CD4-positive, alpha-beta T cell treated with Interleukin-15 for 4 hours (primary cell): ENCODE measurements at places on chromosomes 6 and 20.

GRCh38 chr6:161496941-161497340 is 223.1 kb upstream of the AGPAT4 start:
- DNase-seq = no peak

DNA sequence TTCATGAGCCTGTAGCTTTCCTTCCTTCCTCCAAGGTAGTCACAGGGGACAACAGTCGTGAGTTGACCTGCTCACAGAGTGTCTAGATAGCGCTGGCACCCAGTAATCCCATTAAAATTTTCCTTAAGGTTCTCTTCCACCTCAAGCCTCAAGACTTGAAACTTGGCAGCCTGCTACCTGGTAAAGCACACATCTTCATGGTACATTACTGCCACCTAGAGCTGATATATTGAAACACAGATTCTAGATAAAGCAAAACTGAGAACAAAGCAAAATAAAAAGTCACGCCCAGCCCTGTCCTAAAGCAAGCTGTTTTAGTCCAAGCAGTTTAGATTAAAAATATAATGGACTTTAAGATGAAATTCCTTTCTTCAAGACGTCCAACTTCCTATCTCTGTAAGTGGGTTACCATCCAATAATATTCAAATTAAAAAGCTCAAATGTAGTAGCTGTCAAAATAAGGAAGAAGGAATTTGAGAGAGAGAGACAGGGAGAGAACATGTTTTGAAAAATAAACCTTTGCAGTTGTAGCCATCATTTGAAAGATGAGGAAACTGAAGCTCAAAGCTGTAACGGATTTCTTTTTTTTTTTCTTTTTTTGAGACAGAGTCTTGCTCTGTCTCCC is 50.7 kb upstream of the CD83 start:
- peak; percentile 63 for DNase-seq

- DNase-seq = no peak
Measured at GRCh38 chr20:19026121-19026878, 186.1 kb upstream of the SLC24A3 start.

GRCh38 chr20:45835329-45835765 is 1.7 kb downstream of the SNX21 start:
- DNase-seq = no peak

GRCh38 chr6:56713254-56713672 is 70.6 kb upstream of the DST start:
- DNase-seq = no peak

- no peak for DNase-seq
Measured at GRCh38 chr6:74573613-74574012, 632.2 kb downstream of the COL12A1 start.

DNA sequence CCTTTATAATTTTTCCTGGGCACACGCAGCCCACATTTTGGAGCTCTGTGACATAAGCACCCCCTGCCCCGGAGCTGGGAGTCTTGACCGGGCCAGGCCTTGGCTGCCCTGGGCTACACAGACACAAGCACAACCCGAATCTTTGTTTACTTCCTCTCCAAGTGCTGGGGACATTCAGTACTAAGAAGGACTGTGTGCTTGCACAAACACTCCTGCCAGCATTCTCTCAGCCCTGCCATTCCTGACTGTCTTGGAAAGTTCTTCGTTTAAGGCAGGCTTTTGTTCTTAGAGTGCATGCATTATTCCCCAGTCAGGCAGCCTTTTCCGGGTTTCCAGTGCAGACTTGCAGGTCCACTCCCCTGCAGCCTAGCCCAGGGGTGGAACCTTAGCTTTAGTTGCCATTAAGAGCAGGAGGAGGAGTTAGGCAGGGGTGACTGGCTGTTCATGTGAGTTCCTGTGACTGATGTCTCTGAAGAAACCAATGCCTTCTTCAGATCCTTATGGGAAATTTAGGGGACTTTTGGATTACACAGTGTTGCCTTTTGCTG is 28.6 kb downstream of the FOXO3 start:
- no peak for DNase-seq

- DNase-seq = no peak
Measured at GRCh38 chr20:50904067-50904570, 27.1 kb downstream of the ADNP start.

GRCh38 chr6:158571826-158572652 is 12.1 kb downstream of the TMEM181 start:
- no peak for DNase-seq

DNA sequence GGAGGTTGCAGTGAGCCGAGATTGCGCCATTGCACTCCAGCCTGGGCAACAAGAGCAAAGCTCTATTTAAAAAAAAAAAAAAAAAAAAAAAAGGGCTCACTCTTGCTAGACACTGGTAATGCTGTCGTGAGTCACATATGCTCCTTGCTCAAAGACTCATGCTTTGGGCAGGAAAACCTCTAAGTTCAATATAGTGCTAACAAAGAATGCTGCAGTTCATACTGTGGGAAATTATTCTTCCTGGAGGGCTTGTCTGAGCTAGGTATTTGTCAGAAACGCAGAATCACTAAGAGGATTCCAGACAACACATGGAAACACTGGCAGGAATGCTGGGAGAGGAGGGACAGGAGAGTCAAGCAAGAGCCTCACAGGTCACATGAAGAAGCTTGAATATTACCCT is 2.3 kb upstream of the LYRM2 start:
- DNase-seq = no peak

GRCh38 chr20:34045294-34045693 is 51.6 kb downstream of the RALY start:
- no peak for DNase-seq

- DNase-seq = no peak
Measured at GRCh38 chr6:96469312-96469711, 52.3 kb upstream of the UFL1 start.

DNA sequence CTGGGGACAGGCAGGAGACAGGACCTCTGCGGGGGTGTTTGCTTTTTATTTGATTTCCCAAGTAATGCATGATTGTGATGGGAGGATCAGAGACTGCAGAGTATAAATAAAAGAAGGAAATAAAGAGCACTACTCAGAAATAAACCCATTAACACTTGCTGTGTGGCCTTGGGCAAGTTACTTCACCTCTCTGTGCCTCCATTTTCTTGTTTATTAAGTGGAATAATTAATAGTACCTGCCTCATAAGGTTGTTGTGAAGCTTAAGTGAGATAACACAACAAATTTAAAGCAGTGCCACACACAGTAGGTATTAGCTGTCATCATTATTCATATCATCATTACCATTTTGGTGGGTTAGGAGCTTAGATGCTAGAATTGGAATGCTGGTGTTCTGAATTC is 8.1 kb downstream of the CEBPB start:
- DNase-seq = no peak

- peak; percentile 22 for DNase-seq
Measured at GRCh38 chr6:6057442-6058053, 50.8 kb upstream of the NRN1 start.

GRCh38 chr20:10423735-10424134 is 10.3 kb downstream of the MKKS start:
- no peak for DNase-seq

- DNase-seq = peak; percentile 87
Measured at GRCh38 chr6:36912586-36912985, 26.8 kb downstream of the C6orf89 start.

DNA sequence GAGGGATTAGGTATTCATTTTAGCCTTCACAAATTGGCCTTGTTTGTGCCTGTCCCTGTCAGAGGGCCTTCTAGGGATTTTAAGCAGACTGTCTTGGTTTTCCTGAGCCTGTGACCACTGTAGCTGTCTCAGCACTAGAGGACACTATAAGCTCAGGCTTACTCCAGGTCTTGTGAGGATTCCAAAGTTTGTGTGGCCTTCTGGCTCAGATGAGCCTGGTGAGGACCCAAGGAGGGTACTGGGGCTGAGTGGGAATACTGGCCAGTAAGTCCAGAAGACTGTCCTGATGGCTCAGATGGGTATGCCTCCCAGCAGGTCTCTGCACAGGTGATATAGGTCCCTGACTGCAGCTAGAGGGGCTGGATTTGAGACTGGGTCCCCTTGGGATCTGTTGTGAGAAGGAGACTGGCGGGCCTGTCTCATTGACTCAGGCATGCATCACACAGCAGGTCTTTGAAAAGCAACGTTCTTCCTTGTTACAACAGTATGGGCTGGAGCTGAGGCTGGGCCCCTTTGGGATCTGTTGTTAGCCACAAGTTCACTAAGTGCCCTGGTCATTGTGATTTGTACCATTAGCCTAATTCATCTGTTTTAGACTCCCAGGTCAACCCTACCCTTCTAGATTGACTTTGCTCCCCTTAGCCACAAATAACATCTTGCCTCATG is 26.3 kb upstream of the TFB1M start:
- no peak for DNase-seq

DNA sequence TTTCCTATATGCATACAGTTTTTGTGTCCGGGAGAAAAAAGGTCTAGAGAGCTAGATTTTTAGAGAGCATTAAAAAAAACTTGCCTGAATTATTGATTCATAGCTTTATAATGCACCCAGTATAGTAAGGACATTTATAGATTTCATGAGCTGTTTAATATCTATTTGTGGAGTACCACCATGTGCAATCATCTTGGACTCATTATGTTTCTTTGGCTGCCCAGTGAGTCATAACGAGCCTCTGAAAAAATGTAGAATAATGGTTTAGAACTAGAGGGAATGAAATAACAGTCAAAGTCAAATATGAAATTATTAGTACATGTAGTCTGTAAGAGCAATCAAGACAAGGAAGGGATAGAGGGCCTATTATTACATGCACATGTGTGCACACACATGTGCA is 350.0 kb downstream of the CD83 start:
- DNase-seq = no peak

DNA sequence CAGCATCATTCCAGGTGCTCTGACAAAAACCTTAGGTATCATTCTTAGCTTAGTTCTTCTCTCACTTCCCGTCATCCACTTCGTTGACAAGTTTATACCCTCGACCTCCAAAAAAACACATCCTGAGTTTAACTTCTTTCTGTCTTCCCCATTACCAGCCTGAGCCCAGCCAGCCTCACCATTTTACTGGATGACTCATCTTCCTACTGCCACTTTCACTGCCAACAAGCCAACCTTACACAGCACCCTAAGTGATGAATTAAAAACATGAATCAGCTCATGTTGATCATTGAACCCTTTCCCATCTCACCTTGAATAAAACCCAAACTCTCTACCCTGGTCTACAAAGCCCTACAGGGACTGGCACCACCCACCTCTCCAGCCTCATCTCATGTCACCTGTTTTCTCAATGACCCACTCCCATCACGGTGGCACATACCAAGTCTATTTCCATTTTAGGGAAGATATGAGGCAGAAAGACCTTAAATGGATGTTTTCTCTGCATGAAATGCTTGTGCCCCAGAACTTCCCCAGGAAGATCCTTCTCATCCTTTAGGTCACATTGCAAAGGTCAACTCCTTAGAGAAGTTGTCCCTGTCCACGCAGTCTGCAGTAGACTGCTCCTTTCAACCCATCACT is 9.9 kb upstream of the UST start:
- DNase-seq = no peak

GRCh38 chr6:47366335-47366890 is 56.7 kb upstream of the TNFRSF21 start:
- no peak for DNase-seq

DNA sequence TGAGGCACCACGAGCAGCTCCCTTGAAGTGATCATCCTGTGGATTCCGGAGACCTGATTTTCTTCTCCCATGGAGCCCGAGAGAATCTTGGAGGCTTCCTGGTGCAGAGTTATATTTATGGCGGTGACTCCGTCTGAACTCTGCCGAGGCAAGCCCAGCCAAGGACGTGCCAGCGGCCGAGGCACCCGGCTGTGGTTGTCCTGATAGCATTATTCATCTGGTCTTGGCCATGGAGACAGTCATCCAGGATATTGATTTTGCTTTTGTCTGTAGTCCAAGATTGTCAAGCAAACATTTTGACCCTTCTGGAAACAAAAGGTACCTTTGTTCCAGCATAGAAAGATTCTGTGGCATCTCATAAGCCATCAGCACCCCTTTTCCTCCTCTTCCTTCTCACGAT is 163.3 kb downstream of the SCML4 start:
- DNase-seq = no peak

- no peak for DNase-seq
Measured at GRCh38 chr20:47982574-47983360, 197.5 kb upstream of the SULF2 start.

GRCh38 chr6:133814238-133814637 is 74.7 kb upstream of the TCF21 start:
- DNase-seq = no peak

DNA sequence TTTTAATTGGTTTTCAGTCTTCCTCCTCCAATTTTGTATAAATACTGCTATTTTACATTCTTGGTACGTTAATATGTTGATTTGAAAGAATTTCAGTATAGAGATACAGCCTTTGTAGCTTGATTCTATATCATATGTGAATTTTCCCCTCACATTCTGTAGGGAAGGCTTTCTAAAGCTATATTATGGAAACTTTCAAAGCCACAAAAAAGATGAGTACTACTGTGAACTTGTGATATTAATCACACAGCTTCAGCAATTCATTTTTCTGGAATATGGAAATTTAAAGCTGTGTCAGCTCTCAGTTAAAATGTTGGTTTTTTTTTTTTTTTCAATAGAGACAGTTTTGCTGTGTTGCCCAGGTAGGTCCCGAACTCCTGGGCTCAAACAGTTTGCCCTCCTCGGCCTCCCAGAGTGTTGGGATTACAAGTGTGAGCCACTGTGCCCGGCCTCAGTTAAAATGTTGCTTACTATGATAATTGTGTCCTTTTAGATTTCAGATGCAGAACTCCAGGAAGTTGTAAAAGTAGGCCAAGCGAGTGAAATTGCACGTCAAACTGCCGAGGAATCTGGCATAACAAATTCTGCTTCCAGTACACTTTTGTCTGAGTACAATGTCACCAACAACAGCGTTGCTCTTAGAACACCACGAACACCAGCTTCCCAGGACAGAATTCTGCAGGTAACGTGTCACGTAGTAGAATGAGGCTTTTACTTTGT is 20.6 kb downstream of the CDC5L start:
- DNase-seq = no peak

GRCh38 chr6:54191461-54191860 is 80.2 kb downstream of the MLIP start:
- no peak for DNase-seq

GRCh38 chr6:147700436-147701209 is 192.1 kb downstream of the SAMD5 start:
- no peak for DNase-seq

DNA sequence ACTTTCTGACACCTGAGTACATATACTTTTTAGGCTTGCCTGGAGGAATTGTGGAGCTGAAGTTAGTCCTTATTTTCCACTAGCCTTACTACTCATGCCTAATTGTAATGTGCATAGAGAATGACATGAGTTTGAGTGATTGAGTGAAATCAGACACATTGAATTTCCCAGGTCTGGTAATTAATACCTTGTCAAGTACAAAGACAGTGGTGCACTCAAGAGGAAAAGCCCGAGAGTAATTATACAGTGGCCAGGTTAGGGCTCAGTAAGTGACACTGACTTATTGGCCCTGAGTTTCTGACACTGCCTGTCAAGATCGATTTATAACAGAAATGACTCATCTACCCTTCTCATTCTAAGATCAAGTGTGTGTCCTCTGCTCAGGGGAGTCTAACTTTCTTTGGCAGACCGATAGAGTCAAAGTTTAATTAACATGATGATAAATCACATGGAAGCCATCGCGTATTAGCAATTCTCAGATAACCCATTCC is 288.3 kb downstream of the TPBG start:
- no peak for DNase-seq
